ENCODE measurements at places on chromosomes 6 and 20.

DNA sequence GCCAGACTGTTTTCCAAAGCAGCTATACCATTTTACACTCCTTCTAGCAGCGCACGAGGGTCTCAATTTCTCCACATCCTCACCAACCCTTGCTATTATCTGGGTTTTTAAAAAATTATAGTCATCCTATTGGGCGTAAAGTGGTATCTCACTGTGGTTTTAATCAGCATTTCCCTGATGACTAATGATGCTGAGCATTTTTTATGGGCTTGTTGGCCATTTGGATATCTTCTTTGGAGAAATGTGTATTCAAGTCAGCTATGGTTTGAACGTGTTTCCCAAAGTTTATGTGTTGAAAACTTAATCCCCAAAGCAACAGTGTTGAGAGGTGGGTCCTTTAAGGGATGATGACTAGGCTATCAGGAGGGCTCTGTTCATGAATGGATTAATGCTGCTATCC is 6.7 kb downstream of the MCUR1 start:
- peak; percentile 15 for DNase-seq

- no peak for DNase-seq
Measured at GRCh38 chr20:43766917-43767316, 40.1 kb upstream of the GTSF1L start.

DNA sequence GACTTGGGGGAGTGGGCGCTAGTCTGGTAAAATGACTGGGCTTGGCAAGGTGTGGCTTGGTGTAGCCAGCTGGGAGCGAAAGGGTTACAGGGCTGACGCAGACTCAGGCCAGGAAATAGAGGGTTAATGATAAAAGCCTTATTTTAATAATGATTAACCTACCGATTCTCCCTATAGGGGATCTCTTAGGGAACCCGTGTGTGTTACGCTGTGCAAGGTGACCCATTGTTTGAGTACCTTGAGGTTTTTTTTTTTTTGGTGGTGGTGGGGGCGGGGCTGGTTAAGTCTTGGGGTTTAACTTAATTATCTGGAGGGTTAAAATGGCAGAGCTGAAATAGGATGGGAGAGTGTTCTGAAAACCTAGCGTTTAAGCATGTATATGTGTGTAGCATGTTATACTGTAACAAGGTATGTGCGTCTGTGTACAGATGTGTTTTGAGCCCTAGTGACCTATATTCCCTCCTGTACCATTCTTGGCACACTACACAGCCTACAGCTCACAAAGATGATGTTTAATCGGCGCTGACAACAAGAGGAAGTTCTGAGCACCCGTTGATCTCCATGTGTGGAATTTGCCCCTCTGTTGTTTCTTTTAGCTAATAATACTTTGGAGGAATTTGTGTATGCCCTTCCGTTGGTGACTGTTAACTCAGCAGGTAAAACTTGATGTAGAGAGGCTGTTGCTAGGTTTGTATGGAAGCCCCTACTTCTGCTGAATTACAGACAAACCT is 1.3 kb downstream of the CARMIL1 start:
- no peak for DNase-seq

DNA sequence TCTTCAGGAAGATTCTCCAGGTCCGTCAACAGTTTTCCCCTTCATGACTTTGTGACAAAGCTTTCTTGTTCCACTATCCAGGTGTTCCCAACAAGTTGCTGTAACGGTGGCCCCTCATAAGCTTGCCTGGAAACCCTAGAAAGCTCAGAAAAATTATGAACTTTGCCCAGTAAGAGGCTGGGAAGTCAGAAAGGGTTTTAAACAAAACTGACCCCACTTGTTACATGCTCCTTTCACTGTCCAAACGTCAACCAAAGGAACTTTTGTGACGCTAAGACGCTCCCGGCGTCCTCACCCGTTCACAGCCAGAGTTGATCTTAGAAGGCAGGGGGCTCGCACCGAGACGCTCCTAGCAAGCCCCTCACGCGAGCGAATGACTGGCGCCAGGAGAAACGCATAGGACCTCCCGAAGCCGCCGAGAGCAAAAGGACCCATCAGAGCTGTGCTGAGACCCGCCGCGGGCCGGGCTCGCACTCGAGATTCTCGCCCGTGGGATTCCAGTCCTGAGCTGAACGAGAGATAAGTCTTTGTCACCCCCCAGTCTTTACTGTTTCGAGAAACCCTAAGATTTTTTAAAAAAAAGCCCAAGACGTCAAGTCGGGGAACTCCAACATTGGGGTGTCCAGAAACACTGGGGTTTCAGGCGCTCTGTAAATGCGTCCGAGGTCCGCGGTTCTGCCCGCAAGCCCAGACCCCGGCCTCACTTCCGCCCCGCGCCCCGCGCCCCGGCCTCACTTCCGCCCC is 544 bp upstream of the ACAT2 start:
- DNase-seq: no peak

GRCh38 chr6:122713138-122713537 is 66.4 kb upstream of the FABP7 start:
- no peak for DNase-seq

All from AG10803 (cell line).